ENCODE measurements at places on chromosomes 4 and X.

DNA sequence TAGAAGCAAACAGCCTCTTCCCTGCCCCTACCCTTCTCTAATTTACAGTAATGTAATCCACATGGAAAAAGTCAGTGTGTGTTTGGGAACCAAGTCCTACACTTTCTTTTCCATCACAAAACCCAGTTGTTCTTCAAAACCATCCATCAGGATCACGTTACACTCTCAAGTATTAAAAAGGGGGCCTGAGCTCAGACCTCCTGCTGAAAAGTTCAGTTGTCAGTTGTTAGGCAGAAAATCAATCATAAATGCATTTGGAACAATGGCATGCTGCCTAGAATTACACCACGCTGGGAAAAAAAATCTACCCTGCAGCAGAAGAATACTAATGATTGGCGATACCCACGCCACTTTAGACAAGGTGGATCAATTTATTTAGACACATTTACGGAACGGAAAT is 236.5 kb downstream of the PARM1 start:
- no peak overlapping the region for H3K4me3 ChIP-seq
- H3K36me3 ChIP-seq = no peaks in the 10 kb centered on the region
- H3K27ac ChIP-seq = no peak overlapping the region
- no peaks in the 10 kb centered on the region for H3K4me1 ChIP-seq
- no peaks in the 10 kb centered on the region for H3K27me3 ChIP-seq
- no peak for DNase-seq

- H3K4me3 ChIP-seq = no peak overlapping the region
- H3K27ac ChIP-seq = no peak overlapping the region
- DNase-seq = peak; percentile 78
- no peaks in the 10 kb centered on the region for H3K27me3 ChIP-seq
Measured at GRCh38 chrX:53071604-53072417, 10.4 kb upstream of the TSPYL2 start.

GRCh38 chr4:15682242-15683142 is 865 bp downstream of the FAM200B start:
- H3K27me3 ChIP-seq = no peaks in the 10 kb centered on the region
- H3K4me1 ChIP-seq = peaks cover 9% of the 10 kb centered on the region
- peaks cover 4% of the 10 kb centered on the region for H3K36me3 ChIP-seq
- DNase-seq = no peak

GRCh38 chr4:1058198-1058996 is 47.0 kb downstream of the FGFRL1 start:
- no peaks in the 10 kb centered on the region for H3K27me3 ChIP-seq
- H3K4me3 ChIP-seq = no peak overlapping the region
- H3K36me3 ChIP-seq = no peaks in the 10 kb centered on the region
- no peak for DNase-seq

All from pancreas (tissue), 10 donors.